Activated CD4-positive, alpha-beta T cell treated with anti-CD3 and anti-CD28 coated beads, Interleukin-2, amount 50 U/mL, for 4 hours (primary cell): ENCODE measurements at places on chromosomes 6 and 20.

DNA sequence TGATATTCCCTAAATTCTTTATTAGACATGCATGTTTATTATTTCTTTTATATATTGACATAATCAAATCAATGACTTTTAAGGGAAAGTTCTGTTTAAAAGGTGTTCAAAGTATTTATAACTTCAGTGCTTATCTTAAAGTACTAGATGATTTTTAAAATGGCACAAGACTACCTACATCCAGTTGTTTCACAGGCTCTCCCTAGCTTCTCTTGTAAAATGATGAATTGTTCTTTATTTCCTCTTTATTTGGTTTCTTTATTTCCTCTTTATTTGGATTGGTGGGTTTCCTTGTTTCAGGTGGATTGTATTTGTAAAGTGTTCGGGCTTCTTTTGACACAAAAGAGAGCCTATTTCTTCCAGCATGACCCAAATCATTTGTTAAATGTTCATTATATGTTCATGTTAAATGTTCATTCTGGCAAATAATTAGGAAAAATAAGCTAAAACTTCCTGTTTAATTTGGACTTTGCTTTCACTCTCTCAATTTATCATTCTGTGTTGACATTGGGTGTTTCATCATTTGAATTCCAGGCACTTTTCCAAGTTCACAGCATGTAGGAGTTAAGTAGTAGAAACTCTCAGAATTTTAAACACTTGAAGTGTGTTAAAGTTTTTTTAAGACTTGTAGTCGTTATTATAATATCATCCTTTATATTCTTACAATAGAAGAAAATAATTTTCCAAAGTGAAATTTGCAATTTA lies 24.6 kb downstream of the MLIP start:
- DNase-seq = no peak

DNA sequence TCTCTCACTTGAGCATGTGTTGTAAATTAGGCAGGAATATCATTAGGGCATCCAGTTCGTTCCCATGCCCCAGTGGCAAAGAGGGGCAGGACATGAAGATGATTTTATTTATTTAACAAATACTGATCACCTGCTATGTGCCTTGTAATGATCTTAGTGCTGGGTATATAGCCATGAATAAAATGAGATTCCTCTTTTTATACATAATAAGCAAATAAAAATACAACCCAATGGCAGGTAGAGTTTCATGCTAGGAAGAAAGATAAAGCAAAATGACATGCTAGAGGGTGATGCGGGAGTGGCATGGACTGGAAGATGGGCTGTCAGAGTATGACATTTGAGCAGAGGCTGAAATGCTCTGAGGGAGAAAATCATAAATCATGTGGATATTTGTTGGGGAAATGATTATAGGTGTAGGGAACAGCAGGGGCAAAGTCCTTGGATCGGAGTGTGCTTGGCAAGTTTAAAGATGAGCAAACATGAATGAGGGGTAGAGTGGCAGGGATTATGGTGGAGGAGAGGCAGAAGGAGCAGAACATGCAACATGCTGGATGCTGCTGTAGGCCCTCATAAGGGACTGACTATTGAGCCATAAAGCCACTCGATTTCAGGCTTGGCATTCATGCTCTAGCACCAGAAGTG lies 342.1 kb downstream of the PLCB1 start:
- DNase-seq = no peak

GRCh38 chr6:132392792-132393191 lies 8.5 kb downstream of the MOXD1 start:
- no peak for DNase-seq

GRCh38 chr6:82619573-82619972 lies 256.0 kb downstream of the TPBG start:
- DNase-seq = no peak

DNA sequence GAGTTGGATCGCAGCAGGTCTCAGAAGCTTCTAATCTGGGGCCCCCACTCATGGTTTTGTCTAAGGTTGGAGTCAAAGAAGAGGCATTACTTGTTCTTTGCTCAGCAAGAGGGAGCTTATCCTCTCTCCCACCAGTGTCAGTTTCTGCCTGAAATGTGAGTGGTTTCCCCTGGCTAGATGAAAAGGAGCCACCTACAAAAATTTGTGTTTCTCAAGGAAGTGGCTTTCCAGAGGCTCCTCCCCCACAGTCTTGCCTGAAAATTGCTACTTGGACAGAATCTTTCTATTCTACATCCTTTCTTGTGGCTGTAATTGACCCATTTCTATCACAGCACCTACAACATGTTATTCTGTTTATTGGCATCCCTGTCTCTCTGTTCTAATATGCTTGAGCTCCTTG lies 37.9 kb downstream of the SCML4 start:
- no peak for DNase-seq

- peak; percentile 32 for DNase-seq
Measured at GRCh38 chr20:57092112-57092899, 174.1 kb downstream of the BMP7 start.

GRCh38 chr6:88629838-88630494 lies 333.5 kb downstream of the RNGTT start:
- no peak for DNase-seq
